ENCODE measurements at places on chromosomes 1 and 21.

- no peak for DNase-seq
These were observed 6.8 kb downstream of the ODF2L start for GRCh38 chr1:86389307-86389706.

GRCh38 chr1:40876436-40876761, 14.2 kb upstream of the CITED4 start:
- DNase-seq = no peak

GRCh38 chr1:15172405-15173259, 19.1 kb downstream of the TMEM51 start:
- no peak for DNase-seq

GRCh38 chr1:59814180-59814900, 409 bp upstream of the HOOK1 start:
- DNase-seq = peak; percentile 64

- DNase-seq = no peak
These were observed 924 bp upstream of the CAMSAP2 start for GRCh38 chr1:200737647-200738291.
